ENCODE measurements at places on chromosomes 16 and 17. TPM values are rescaled to one million over a fixed set of nuclear protein-coding genes. Genes with fewer than 3 reads are reported as not detected.

The CRHR1 gene
- 0.09 TPM for total RNA-seq

The TMC7 gene
- total RNA-seq = 5.3 TPM

The YWHAE gene
- 577 TPM for total RNA-seq

The TM4SF5 gene
- 0.49 TPM for total RNA-seq

The EXOC3L1 gene
- 0.20 TPM for total RNA-seq

The SEPTIN12 gene
- total RNA-seq = not detected

The ALOX15B gene
- total RNA-seq = 0.60 TPM

The ZFP3 gene
- total RNA-seq = 1.1 TPM

The RAB11FIP4 gene
- total RNA-seq = 1.2 TPM

The WSCD1 gene
- 3.3 TPM for total RNA-seq

The TBC1D3K gene
- total RNA-seq = not detected

The DPEP2 gene
- total RNA-seq = not detected

The KRT32 gene
- not detected for total RNA-seq

The C16orf96 gene
- 0.02 TPM for total RNA-seq

The CCL7 gene
- 0.22 TPM for total RNA-seq

The DPEP3 gene
- total RNA-seq = not detected

The ST3GAL2 gene
- total RNA-seq = 19.5 TPM

The SLFN13 gene
- total RNA-seq = 4.9 TPM

The CCL17 gene
- not detected for total RNA-seq

The RAB37 gene
- 1.4 TPM for total RNA-seq

The IGFBP4 gene
- total RNA-seq = 2,867 TPM

The UNC45B gene
- total RNA-seq = not detected

The MFSD6L gene
- total RNA-seq = not detected

The ESRP2 gene
- total RNA-seq = 0.18 TPM

The ABCC3 gene
- 112 TPM for total RNA-seq

The TP53TG3C gene
- not detected for total RNA-seq
